Stomach (tissue), 19 donors: ENCODE measurements at places on chromosomes 1 and 21. TPM values are rescaled to one million over a fixed set of nuclear protein-coding genes. Genes with fewer than 3 reads are reported as not detected.

The DYRK1A gene
- 99.4 TPM for total RNA-seq

The ZBTB37 gene
- 62.9 TPM for total RNA-seq

GRCh38 chr1:218435528-218435927, 90.4 kb downstream of the TGFB2 start:
- DNase-seq, result no peak
- H3K27me3 ChIP-seq, result no peaks in the 10 kb centered on the region
- no peaks in the 10 kb centered on the region for H3K4me1 ChIP-seq
- H3K27ac ChIP-seq, result no peak overlapping the region

GRCh38 chr1:51829058-51829457, 49.5 kb downstream of the NRDC start:
- H3K4me3 ChIP-seq, result no peak overlapping the region
- no peaks in the 10 kb centered on the region for H3K4me1 ChIP-seq
- H3K27me3 ChIP-seq, result no peaks in the 10 kb centered on the region
- H3K36me3 ChIP-seq, result peaks cover 90% of the 10 kb centered on the region

GRCh38 chr1:172496678-172497077, 36.3 kb upstream of the SUCO start:
- H3K27me3 ChIP-seq, result no peaks in the 10 kb centered on the region
- H3K27ac ChIP-seq, result no peak overlapping the region
- DNase-seq, result no peak
- no peaks in the 10 kb centered on the region for H3K36me3 ChIP-seq
- H3K4me3 ChIP-seq, result no peak overlapping the region

The ZNF281 gene
- 17.9 TPM for total RNA-seq

- H3K4me1 ChIP-seq, result peaks cover 26% of the 10 kb centered on the region
- no peaks in the 10 kb centered on the region for H3K36me3 ChIP-seq
- DNase-seq, result no peak
- H3K27me3 ChIP-seq, result no peaks in the 10 kb centered on the region
- no peak overlapping the region for H3K4me3 ChIP-seq
Observed at GRCh38 chr1:152044386-152044785, 7.6 kb upstream of the S100A11 start.

The CD34 gene
- 31.2 TPM for total RNA-seq

DNA sequence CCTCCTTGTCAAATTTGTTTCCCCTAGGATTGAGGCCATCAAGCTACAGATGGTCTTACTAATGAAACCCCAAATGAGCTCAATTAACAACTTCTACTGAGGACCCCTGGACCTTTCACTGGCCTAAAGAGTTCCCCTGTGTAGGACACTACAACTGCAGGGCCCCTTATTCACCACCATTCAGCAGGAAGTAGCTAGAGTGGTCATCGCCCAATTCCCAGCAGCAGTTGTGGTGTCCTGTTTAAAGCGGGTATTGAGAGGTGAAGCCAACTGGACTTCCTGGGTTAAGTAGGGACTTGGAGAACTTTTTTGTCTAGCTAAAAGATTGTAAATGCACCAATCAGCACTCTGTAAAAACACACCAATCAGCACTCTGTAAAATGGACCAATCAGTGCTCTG, 1466.9 kb downstream of the KCNT2 start:
- DNase-seq, result no peak
- no peaks in the 10 kb centered on the region for H3K27me3 ChIP-seq
- no peaks in the 10 kb centered on the region for H3K36me3 ChIP-seq
- H3K27ac ChIP-seq, result no peak overlapping the region
